ENCODE measurements at places on chromosomes 6 and 20.

DNA sequence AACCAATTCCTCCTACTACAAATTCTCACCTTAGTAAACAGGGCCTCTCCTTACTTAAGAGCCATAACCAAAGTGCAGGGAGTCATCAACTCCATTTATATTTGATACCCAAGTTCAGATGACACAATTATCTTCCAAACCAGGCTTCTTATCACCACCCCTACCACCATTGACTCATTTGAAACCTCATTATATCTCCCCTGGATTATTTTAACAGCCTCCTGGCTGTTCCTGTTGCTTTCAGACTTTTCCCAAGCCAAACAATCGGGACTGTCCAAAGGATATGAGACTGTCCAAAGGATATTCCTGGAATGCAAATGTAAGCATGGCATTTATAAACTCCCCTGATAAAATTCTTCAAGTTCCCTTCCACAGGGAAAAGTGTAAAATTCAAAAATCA lies 394.3 kb downstream of the MAFB start:
- DNase-seq = no peak

- DNase-seq = no peak
Observed at GRCh38 chr6:15218401-15218800, 27.5 kb upstream of the JARID2 start.

DNA sequence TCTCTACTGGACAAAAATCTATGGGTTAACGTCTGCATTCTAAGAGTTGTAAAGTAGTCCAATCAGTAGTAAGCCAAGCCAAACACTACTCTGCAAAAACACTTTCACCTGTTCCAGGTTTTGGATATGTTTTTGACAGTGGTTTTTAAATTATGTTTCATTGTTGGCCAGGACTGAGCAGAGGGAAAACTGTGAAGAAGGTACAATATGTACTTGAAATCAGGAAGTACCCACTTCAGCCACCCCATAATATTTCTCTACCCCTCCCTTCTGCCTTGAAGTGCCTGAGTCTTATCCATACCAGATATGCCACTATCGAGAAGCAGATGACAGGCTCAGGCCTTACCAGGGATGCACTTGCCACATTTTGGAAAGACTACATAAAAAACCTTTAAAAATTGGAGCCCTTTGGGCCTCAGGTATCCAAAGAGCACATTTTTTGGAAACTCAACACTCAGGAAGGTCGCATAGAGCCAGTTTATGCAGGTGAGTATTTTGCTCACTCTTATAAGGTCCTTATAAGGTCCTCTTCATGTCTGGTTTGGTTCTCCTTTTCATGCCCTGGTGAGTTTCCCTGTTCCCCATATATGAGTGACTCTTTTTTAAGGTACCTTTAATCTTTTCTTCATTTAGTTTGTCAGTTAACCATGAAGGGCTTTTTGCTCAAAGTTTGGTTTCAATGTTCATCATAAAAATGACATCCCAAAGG lies 859.3 kb upstream of the FLRT3 start:
- no peak for DNase-seq

- no peak for DNase-seq
Observed at GRCh38 chr6:5623769-5624168, 362.5 kb downstream of the FARS2 start.

DNA sequence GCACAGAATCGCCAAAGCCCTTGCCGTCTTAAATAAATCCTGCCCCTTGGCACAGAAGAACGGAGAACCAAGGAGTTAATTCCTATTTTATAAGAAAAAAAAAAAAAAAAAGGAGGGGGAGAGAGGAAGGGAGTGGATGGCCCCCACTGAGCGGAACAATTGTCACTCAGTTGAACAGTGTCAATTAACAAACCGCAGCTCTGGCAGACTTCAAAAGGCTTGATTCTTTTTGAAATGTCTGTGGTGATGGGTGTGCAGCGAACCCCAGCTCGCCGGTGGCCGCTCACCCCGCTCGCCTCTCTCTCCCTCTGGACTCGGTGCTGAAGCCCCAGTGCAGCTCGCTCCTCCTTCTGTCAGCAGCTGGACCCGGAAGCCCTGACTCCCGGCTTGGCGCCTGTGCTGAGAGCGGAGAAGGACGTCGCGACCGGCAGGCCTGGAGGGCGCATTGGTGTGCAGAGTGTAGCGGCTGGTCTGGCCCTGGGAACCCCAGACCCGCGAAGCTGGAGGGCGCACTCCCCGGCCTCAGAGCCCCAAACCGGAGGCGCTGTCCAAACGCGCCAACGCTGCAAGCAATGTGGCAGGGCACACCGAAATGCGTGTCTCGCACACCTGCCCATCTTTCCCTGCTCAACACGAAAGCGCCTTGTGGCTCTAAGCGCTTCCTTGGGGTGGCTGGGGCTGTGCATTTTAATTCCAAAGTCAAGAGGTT lies 3.4 kb downstream of the LINC00237 start:
- DNase-seq = no peak

DNA sequence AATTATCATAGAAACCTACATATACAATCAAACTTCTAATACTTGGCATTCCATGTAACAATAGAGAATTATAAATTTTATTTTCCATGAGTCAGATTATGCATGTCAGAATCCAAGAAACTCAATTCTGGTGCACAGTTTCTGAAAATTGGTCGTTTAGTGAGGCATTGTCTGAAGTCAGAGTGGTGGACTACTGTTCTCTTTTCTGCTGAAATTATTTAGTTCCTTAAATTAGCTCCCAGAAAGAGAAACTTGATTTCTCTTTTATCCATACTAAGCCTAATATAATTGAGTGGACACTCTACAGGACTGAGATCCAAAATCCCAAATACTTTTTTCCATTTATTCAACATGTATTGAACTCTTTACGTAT lies 265.5 kb downstream of the ALDH8A1 start:
- no peak for DNase-seq

GRCh38 chr20:953742-954141 lies 37.6 kb upstream of the ANGPT4 start:
- peak; percentile 7 for DNase-seq

GRCh38 chr6:141562186-141562811 lies 570.4 kb upstream of the GJE1 start:
- peak; percentile 31 for DNase-seq

DNA sequence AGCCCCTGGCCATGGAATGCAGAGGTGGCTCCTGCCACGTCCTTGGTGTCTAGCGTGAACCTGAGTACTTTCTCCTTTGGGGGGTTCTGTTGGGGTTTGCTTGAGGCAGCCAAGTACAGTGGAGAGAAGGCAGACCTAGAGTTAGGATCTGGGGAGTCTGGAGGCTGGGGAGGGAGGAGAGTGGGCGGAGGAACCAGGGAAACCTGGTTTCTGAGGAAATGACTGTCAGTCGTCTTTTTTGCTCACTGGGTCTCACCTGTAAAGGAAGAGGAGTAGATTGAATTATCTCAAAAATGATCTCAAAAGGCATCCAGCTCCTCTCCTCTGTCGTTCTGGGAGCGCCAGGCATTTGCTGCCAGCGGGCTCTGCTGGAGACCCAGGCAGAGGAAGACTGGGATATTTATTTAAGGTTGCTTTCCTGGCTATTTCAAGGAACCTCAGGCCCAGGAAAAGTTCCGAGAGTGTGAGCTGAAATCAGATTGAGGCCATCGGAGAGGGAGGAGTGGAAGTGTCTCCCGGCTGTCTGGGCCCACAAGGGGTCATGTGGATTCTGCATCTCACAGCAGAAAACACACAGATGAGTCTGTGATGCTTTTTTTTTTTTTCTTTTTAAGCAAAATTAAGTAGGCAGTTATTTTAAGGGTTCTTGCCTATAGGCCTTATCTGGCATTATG lies 16.1 kb downstream of the EPB41L1 start:
- no peak for DNase-seq

- peak; percentile 85 for DNase-seq
Observed at GRCh38 chr20:2508631-2509467, at the start of gene ZNF343. ZNF343 (minus strand) TSS chr20:2508915; CDS start chr20:2493895, 15,020 bp downstream.

- DNase-seq = no peak
Observed at GRCh38 chr6:50850223-50851048, 31.8 kb downstream of the TFAP2B start.

DNA sequence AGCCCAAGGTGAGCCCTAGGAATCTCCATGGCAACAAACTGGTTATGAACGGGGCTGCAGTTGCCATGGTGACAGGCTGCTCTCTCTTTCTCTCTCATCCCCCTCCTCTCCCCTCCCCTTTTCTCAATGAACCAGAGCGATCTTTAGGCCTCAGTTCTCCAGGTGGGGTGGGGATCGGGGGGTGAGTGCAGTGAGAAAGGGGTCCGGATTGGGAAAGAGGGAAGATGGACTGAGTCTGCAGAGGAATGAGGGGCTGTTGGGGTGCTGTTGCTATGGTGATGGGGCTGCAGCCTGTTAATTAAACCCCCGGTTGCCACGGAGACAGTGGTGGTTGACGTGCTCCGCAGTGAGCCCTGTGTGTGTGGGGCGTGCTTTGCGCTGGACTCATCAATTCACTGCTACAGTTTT lies 3.6 kb upstream of the SLC12A5 start:
- DNase-seq = no peak

DNA sequence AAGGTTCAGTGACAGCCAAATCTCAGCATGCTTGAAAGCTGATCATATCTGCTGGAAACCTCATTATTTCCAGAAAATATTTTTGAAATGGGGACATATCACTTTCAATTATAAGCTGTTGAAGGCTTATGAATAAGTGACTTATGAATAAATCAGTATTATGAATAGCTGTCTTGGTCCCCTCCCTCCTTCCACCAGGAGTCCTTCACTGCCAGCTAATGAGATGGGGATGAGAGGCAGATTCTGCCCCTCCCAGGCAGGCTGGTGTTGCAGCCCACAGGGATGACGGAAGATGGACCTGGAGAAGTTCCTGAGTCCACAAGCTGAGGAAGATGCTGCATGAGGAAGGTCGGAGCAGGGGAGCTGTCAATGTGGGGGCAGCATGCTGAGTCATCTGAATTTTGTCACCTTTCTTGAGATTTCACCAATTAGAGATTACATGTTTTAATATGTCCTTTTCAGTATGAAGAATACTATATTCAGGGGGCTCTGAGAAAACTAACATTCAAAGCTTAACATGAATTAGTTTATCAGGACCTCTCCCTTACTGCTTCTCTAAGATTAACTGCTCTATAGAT lies 112.2 kb downstream of the DTNBP1 start:
- no peak for DNase-seq

DNA sequence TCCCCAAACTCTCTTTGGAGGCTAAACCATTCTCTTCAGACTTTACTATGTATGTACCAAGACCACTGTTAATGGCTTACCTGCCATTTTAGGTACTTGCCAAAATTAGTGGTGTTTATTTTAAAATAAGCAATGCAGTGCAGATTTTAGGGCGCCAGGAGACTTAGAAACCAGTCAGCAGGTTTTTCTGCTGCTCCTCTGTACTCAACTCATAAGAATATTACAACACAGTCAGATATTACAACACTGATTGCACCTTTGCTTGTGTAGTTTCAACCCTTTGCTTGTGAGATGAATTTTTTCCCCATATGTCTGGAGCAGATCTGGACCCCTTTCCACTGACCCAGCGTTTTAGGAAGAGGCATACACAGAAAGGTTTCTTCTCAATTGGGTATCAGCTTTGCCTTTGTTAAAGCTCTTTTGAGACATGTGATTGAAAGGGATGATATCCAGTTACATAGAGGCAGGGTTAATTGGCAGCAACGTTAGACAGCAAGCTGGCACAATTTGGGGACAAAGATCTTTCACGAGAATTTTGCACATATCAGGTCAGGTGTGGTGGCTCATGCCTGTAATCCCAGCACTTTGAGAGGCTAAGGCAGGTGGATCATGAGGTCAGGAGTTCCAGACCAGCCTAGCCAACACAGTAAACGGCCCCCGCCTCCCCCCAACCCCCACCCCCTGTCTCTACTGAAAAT lies 6.2 kb downstream of the TTPAL start:
- DNase-seq = no peak

DNA sequence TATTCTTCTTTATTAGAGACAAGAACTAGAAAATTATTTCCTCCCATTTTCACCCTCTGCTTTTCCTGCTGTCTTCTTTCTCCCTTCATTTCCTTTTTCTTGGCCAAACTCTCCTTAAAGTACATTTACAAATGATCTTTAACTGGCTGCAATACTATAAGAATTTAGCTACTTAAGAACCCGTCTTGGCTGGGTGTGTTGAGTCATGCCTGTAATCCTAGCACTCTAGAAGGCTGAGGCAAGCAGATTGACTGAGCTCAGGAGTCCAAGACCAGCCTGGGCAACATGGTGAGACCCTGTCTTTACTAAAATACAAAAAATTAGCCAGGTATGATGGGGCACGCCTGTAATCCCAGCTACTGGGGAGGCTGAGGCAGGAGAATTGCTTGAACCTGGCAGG lies 39.3 kb upstream of the SRPK1 start:
- peak; percentile 61 for DNase-seq

DNA sequence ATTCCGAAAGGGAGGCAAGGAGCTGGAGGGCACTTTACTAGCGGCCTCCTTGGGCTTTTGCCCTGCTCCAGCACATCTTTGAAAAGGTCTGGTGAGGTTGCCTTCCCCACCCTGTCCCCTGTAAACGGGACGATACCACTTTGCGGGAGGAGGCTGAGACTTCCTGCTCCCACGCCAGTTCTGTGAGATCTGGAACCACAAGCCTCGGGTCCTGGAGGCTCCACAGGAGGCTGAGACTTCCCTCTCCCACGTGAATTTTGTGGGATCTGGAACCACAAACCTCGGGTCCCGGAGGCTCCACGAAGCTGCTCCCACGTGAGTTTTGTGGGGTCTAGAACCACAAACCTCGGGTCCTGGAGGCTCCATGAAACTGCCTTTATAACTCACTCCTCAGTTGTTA lies 209.3 kb downstream of the DLL1 start:
- DNase-seq = no peak

GRCh38 chr6:115873901-115874300 lies 186.8 kb downstream of the FRK start:
- DNase-seq = no peak

GRCh38 chr20:50920997-50921396 lies 10.2 kb downstream of the ADNP start:
- DNase-seq = peak; percentile 48

DNA sequence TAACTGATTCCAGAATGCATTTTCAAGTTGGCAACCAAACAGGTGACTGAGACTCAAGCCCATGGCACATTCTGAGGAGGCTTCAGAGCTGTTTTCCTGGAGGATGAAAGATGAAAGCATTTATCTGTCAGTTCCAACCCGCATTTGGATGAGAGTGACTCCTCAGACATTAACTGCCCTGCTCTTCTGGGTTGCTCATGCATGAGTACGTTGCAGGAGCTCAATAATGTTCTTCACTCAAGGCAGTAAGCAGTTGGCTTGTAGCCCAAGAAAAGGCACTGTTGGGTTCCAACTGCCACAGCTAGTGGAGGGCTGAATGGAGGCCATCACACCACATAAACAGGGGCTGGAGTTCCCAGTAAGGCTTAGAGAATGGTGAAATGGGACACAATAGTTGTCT lies 155.3 kb downstream of the FUT9 start:
- DNase-seq = no peak

DNA sequence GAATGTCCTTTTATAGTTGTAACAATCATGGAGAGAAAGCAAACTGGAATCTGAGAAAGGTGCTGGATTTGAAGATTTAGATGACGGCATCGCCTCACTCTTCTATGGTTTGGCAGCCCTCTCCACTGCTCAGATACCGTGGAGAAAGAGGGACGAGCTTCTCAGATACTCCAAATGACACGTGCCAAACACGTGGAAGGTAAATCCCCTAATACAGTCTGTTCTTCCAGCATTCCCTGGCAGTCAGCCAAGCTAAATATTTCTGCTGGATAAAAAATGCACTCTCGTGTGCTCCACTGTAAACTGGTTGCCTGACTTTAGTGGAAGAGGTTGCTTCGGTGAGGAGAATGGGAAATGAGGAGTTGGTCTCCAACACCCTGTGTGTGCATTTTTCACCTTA lies 16.7 kb upstream of the PRDM1 start:
- peak; percentile 96 for DNase-seq
